GM06990 (cell line): ENCODE measurements at places on chromosomes 2 and 18.

DNA sequence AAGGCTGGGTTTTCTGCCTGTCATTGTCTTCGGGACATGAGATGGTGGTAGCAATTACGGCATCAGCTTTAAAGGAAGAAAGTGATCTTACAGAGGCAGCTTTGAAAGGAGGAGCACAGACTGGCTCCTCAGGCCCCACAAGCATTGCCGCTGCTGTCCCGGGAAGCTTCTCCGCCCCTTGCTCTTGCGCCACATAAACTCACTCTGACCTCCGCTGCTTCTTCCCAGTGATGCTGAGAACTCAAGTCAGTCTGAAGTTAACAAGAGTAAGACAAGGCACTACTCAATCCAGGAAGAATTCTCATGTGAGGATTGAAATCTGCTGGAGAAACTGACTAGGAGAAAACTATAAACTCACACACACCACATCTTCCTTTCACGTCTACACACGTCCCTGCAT, 112.4 kb upstream of the RIOK3 start:
- no peak for DNase-seq

DNA sequence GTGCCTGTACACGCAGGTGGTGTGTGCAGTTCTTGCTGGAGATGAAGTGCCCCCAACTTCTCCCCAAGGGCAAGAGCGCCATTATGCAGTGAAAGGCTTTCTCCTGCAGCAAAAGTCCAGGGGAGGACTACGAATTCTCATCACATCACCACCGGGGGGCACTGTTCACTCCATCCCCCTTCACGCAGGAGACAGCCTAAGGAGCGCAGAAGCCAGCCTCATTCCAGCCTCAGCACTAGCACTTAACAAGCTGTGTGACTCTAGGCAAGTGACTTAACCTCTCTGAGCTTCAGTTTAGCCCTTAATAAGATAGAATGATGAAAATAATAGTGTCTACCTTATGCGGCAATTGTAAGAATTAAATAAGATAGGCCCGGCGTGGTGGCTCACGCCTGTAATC, 32.3 kb downstream of the DNMT3A start:
- DNase-seq, result no peak

GRCh38 chr2:59181347-59181746, 940.2 kb upstream of the FANCL start:
- DNase-seq, result no peak

GRCh38 chr2:136282251-136282650, 164.3 kb upstream of the CXCR4 start:
- no peak for DNase-seq

GRCh38 chr18:46574743-46575115, 82.3 kb downstream of the LOXHD1 start:
- DNase-seq, result no peak
